ENCODE measurements at places on chromosomes 12 and 14.
A peak's percentile ranks its signal among the peaks of the same experiment; 100 is the strongest.

GRCh38 chr12:93403988-93404803 is 26.5 kb downstream of the NUDT4 start:
- DNase-seq = no peak

GRCh38 chr12:109737631-109738030 is 24.0 kb downstream of the FAM222A start:
- no peak for DNase-seq

GRCh38 chr14:56248442-56248841 is 130.2 kb downstream of the PELI2 start:
- DNase-seq = no peak

- no peak for DNase-seq
Observed at GRCh38 chr12:48459259-48459658, 13.1 kb upstream of the ANP32D start.

GRCh38 chr12:76142305-76142704 is 57.8 kb upstream of the NAP1L1 start:
- no peak for DNase-seq

DNA sequence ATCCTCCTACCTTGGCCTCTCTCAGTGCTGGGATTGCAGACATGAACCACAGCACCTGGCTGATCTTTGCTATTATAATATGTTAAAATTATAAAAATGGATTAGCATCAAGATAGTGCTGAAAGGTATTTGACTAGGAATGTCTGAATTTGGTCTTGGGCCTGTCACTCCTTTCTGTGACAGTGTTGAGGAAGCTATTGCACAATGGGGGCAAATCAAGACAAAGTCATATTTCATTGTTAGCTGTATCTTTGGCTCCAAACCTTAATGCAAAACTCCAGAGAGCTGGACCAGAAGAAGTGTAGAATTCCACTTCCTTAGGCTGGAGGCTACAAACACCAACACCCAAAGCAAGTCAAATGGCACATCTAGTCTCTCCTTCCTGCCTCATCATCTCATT is 42.2 kb downstream of the ZCRB1 start:
- DNase-seq = no peak

DNA sequence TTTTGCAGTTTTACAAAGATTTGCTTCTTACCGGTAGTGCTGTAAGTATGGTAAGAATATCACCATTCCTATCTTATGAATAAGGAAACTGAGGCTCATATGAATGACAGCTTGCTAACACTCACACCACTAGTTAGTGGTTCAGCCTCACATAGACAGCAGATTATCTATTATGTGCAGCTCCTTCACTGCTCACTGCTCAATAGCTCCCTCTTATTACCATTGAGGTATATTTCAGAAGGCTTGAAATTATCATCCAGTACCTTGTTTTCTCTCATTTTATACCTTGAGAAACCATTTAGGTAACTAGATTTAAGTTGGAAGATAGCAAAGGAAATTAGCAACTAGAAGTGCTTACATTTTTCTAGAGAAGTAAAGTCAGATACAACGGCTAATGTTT is 15.5 kb downstream of the RIC8B start:
- DNase-seq = no peak

DNA sequence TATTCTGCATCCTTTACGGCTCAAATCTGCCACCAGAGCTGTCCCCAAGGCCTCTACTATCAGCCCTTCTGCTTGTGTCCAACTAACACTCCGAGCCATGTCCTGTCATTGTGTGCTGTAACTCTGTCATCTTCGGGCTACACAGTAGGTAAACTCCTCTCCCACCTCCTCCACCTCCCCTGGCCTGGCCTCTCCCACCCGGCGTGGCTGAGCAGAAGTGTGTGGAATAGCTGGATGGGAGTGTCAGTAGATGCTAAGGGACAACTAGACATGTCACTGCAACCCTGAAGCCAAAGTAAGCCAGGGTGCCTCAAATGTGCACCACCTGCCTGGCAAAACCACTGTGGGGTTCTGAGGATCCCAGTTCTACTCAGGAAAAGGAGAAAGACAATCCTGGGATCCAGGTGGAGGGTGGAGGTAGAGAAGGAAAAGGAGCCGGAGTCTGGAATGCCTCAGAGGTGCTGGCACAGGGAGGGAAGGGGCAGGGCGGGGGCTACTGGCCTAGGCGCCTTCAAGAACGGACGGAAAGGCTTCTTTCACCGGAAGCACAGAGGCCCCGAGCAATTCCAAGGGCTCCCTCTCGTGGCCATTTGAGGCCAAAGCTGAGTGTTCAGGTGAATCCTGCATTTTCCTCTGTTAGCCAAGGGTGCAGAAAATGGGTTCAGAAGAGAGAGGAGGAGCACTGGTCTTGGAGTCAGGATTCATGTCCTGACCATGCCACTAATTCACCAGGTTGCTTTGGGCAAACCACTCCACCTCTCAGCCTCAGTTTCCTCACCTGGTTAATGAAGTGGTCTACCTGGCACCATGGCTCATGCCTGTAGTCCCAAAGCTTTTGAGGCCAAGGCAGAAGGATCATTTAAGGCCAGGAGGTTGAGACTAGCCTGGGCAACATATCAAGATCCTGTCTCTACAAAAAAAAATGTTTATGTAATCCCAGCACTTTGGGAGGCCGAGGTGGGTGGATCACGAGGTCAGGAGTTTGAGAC is 20.5 kb upstream of the FAM181A start:
- peak; percentile 26 for DNase-seq

DNA sequence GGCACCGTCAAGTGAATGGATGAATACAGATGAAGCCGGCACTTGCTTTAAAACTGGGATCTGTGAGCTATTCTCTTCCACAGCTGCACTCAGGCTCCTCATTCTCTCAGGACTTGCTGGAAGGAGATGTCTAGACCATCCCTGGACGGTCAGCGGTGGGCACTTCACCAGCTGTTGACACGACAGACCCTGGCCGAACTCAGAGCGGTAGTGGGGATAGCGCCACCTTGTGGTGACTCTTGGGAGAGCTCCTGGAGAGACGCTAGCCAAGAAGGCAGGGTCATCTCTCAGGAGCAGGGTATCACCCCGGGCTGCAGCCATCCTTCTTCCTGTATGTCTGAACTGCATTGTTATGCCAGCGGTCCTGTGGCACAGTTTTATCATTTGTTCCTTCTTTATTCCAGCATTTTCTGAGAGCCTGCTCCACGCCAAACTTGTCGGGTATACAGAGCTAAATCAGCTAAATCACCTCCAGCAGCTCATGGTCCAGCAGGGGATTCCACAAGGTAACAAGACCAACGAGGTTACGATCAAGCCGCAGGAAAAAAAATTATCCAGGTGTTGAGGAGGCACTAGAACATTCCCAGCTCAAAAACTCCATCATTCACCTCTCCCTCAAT is 10.0 kb downstream of the WNT1 start:
- DNase-seq = peak; percentile 15

GRCh38 chr12:64687816-64688215 is 71.4 kb downstream of the GNS start:
- DNase-seq = no peak

DNA sequence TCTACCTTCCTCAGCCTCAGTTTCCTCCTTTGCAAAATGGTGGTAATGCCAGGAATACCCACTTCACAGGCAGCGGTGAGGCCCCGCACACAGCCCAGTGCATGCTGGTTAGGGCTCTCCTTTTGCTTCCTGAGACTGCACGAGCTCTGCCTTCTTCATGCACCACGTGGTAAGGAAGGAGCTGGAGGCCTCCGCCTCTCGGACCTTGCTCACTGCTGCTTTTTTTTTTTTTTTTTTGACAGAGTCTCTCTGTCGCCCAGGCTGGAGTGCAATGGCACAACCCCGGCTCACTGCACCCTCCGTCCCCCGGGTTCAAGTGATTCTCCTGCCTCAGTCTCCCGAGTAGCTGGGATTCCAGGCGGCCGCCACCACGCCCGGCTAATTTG is 18.1 kb downstream of the TAMALIN start:
- DNase-seq = no peak

GRCh38 chr14:59395672-59396071 is 69.5 kb downstream of the GPR135 start:
- no peak for DNase-seq

- DNase-seq = no peak
Observed at GRCh38 chr12:27769142-27769673, 10.8 kb upstream of the KLHL42 start.

DNA sequence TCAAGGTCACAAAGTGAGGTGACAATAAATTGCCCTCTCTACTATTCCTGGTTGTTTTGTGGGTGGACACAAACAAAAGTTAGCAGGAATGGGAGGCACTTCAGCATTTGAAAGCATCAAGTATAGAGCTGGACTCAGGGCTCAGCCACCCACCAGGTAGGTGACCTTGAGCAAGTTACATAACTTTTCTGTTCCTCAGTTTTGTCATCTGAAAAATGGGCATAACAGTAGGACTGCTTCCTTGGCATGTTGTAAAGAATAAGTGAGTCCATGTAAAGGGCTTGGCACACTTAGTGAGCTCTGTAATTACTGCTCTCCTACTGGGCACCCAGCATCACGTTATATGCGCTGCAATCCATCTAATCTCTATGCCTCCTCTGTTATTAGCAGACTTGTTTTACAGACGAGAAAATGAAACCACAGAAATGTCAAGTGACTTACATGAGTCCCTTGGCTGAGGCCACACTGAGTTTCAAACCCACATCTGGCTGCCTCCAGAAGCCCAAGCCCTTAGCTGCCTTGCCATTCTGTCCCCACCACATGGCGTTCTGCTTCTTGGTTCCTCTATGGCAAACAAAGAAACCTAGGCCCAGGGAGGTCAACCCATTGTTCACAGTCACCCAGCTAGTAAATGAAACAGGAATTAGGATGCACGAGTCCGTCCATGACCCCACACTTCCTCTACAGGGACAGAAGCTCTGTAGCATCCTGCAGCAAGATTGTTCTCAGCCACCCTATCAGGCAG is 63.2 kb upstream of the SLC24A4 start:
- DNase-seq = no peak

All from HCEC 1CT (cell line).